ENCODE measurements at places on chromosomes 3 and 15.

- peak; percentile 78 for DNase-seq
Observed at GRCh38 chr3:113051302-113051711, 60.5 kb downstream of the GTPBP8 start.

DNA sequence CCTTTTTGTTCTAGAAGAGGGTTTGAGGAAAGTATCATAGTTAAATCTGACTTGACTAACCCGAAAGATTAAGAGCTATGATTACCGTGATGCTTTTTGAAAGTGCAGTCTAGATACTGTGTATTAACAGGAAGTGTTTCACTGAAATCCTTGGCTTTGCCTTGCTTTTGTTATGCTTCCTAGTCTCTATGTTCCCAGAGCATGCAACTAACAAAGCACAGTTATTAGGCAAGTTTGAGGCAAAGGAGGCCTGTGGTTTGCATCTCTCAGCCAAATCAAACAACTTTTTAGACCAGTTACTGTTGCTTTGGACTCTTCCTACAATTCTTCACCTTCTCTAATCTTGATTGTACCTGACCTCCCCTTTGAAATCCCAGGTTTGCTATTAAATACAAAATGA lies 3.9 kb downstream of the LXN start:
- no peak for DNase-seq

DNA sequence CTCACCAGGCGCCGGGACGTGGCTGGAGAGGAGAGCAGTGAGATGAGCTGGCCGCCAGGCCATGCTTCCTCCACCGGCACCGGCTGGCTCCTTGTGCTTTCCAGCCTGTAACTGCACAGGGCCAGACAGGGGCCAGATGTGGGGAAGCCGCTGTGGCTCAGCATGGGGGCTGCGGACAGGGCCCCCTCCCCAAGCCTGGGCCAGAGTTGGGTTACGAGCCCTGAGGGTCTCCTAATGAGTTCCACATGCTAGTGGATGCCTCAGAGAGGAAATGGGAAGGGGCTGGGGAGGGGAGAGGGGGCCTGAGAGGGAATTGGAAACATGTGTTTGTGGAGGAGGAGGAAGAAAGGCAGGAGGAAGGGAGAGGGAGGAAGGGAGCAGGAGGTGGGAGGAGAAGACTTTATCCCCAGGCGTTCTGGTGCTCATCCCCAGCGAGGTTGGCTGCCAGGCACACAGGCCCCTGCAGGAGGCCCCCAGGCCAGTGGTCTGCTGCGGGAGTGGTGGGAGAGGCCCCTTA lies 11.7 kb upstream of the DUSP7 start:
- no peak for DNase-seq

- DNase-seq = no peak
Observed at GRCh38 chr3:171204942-171205341, 178.4 kb upstream of the SLC2A2 start.

GRCh38 chr3:42739401-42740158 lies 33.5 kb downstream of the CCDC13 start:
- no peak for DNase-seq

- peak; percentile 42 for DNase-seq
Observed at GRCh38 chr3:95751509-95751908, 1062.9 kb upstream of the EPHA6 start.
